Urinary bladder (tissue), 4 donors: ENCODE measurements at places on chromosomes 4 and X.

GRCh38 chr4:56799161-56799759 lies 22.2 kb downstream of the SPINK2 start:
- no peak for DNase-seq

GRCh38 chr4:75889537-75890199 lies 12.6 kb downstream of the PPEF2 start:
- DNase-seq = no peak

GRCh38 chr4:188492886-188493285 lies 353.6 kb downstream of the TRIML1 start:
- DNase-seq = no peak

DNA sequence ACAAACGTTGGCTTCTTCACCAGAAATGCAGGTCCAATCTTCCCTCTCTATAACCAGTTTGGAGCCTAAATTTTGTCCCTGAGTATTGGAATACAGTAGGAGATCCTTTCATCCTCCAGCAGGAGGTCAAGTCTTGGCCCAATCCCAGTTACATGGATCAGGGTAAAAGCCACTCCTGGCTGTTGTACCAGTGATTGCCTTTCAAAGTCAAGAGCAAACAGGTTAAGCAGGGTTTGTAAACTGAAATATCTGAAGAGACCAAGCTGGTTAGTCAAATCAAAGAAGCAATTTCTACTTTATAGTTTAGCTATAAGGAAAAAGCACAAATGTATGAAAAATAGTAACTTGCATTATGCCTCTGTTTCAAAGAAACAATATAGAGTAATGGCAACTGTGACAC lies 329.4 kb downstream of the NAF1 start:
- no peak for DNase-seq

- DNase-seq = no peak
These were observed 177.4 kb upstream of the PPP1R2C start for GRCh38 chrX:42955349-42955748.

DNA sequence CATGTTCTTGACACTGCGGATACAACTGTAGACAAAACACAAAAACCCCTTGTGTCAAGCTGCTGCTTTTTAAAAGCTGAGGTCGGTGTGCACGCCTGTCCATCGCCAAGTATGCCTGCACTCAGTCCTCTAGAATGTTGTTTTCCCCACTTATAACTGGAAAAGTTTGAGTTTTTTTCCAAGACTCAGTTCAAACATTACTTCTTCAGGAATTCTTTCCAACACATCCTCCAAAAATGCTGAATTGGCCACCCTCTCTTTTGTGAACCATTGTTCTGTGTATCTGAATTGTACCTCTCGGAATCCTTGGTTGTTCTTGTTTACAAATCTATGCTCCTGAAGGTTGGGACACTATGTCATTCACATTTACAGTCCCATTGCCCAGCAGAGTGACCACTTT lies 94.6 kb downstream of the REELD1 start:
- no peak for DNase-seq
